ENCODE measurements at places on chromosomes 1 and 21. TPM values are rescaled to one million over a fixed set of nuclear protein-coding genes. Genes with fewer than 3 reads are reported as not detected.

CELA2B gene
- not detected for polyA plus RNA-seq

ACTN2 gene
- polyA plus RNA-seq = not detected

PTAFR gene
- polyA plus RNA-seq = 0.12 TPM

PTPRC gene
- not detected for polyA plus RNA-seq

KLF17 gene
- polyA plus RNA-seq = 0.21 TPM
